Left ventricle myocardium inferior (tissue), 1 donor: ENCODE measurements at places on chromosomes 12 and 14. TPM values are rescaled to one million over a fixed set of nuclear protein-coding genes. Genes with fewer than 3 reads are reported as not detected.

DNA sequence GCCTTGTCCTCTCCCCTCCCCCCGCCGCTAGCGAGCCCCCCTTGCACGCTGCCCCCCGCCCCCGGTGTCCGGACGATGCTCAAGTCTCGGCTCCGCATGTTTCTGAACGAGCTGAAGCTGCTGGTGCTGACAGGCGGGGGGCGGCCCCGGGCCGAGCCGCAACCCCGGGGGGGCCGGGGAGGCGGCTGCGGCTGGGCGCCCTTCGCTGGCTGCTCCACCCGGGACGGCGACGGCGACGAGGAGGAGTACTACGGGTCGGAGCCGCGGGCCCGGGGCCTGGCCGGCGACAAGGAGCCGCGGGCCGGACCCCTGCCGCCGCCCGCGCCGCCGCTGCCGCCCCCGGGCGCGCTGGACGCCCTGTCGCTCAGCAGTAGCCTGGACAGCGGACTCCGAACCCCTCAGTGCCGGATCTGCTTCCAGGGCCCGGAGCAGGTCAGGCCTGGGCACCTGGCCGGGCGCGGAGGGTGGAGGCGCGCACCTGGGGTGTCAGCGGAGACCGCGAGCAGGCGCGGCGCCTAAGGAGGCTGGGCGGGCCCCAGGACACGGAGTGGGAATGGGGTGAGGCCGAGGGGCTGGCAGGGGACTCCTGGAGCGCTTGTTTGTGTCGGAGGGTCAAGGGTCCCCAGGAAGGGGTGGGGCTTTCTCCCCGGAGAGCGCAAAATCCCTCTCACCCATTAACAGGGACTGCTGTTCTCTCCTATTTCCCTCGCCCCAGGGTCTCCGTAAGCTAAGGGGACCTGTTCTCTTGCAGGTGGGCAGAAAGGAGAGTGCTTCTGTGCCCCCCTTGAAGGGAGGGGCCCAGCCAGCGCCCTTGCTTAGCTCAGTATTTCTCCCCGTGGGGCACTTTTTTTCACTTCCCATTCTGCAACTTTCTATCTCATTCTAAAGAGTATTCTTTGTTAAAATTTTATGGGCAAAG lies 810 bp downstream of the MARCHF9 start:
- DNase-seq: peak; percentile 28

- no peak for DNase-seq
Measured at GRCh38 chr14:60175255-60175902, 10.2 kb upstream of the DHRS7 start.

- DNase-seq: no peak
Measured at GRCh38 chr12:67772267-67773169, 124.0 kb downstream of the DYRK2 start.

GRCh38 chr12:6345319-6346091 lies 3.6 kb upstream of the TNFRSF1A start:
- DNase-seq: no peak

The CIROP gene
- not detected for total RNA-seq

GRCh38 chr12:124036657-124037109 lies 63.7 kb downstream of the ZNF664 start:
- DNase-seq: no peak

DNA sequence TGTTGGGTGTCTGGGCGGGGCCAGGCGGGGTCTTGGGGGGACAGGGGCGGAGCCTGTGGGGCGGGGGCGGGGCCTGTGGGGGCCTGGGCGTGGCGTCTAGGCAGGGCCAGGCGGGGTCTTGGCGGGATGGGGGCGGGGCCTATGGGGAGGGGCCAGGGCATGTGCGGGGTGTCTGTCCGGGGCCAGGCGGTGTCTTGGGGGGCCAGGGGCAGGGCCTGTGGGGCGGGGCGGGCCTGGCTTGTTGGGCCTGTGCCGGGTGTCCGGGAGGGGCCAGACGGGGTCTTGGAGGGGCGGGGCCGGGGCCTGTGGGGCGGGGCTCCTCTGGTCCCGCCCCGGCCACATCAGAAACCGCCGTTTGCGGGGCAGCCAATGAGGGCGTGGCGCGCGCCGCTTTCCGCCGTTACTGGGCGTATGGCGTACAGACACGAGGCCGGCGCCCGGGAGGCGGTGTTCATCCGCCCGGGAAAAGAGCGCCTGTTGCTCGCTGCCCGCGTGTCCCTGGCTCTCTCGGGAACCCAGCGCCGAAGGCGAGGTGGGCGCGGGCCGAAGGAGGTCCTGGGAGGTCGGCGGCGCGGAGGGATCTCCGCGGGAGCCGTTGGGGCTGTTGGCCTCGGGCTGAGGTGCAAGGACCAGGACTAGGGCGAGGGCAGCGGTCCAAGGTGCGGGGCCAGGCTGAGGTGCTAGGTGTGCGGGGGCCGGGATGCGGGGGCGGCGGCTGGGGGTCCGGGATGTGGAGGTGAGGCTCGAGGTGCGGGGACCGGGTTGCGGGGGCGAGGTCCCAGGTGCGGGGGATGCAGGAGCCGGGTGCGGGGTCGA lies at the start of gene PIWIL1:
Gene PIWIL1, plus strand, starts transcription at position 400 of the 816 bp plus-strand sequence. CDS start 4,705 bp downstream, outside the sequence.
- no peak for DNase-seq

GRCh38 chr14:64786296-64787149 lies 82.3 kb downstream of the PLEKHG3 start:
- no peak for DNase-seq

DNA sequence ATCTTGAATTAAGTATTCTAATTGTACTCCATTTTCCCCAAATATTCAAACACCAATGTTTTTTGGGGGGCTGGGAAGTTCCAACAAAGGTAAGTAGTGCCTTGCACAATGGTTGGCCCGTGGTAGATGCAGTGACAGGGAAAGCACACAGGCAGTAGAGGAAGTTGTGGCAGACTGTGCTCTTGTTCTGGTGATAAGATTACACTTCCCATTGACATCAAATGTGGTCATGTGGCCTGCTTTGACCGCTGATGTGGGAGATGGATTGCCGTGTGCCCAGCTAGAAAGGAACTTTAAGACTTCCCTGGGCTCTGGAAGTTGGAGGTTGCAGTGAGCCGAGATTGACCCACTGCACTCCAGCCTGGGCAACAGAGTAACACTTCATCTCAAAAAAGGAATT lies 223.8 kb downstream of the VRK1 start:
- no peak for DNase-seq

DNA sequence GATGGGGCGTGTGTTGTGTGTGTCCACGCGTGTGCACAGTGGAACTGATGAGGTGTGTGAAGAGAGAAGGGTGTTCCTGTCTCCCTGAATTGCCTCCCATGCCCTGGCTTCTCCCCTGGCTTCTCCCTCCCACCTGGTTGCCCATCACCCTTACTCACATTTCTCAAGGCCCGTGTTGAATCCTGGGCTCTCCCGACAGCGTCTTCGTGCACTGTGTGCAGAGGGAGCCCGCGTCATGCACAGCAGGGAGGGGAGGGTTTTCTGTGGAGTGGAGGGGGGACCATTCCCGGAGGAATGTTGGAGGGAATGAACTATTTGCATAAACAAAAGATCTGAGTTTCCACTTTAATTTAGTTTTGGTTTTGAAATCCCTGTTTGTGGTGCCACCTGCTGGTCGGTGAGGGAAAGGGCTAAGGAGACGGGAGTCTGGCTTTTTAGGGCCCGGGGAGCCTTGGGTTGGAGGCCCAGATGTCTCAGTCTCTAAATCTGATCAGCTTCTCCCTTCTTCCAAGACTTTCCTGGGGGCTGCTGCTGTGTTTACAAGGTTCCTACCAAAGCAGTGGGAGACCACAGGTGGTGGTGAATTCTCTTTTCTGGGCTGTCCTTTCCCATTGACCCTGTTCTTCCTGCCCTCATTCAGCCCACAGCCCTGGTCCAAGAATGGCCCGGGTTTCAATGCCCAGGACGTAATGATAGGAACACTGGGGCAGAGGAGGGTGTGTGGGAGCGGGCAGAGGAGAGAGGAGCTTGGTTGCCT lies at the start of gene C1R:
Gene C1R, minus strand, starts transcription at position 217 of the 757 bp plus-strand sequence. Its CDS starts 57 bp downstream, at position 160.
- DNase-seq: peak; percentile 71

DNA sequence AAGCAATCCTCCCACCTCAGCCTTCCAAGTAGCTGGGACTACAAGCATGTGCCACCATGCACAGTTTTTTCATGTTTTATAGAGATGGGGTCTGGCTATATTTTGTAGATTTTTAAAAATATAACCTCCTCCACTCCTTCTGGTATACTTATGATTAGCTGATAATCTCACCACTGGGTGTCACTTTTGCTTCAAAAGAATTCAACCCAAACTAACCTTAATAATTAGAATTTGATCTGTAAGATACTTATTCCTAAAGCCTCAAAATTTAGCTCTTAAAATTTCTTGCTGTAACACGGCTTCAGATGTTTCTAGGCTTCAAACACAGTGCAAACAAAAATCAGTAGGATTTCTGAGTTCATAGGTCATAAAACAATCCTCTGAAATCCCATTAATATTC lies 130.3 kb downstream of the CEP83 start:
- DNase-seq: no peak

GRCh38 chr14:94681300-94682060 lies 69.3 kb downstream of the SERPINA3 start:
- DNase-seq: no peak

The PELI2 gene
- 2.0 TPM for total RNA-seq

The RNASE7 gene
- total RNA-seq: not detected

DNA sequence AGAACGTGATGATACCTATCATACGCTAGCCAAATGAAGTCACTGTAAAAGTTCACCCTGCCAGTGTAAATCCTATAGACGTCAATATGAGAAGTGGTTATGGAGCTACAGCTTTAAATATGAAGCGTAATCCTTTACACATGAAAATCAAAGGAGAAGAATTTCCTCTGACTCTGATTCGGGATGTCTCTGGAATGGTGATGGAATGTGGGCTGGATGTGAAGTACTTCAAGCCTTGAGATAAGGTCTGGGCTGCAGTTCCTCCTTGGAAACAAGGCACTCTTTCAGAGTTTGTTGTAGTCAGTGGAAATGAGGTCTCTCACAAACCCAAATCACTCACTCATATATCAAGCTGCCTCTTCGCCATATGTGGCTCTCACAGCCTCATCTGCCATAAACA lies 53.1 kb upstream of the NAP1L1 start:
- no peak for DNase-seq

The PTPN6 gene
- total RNA-seq: 6.7 TPM

- no peak for DNase-seq
Measured at GRCh38 chr12:19515179-19515578, 75.9 kb downstream of the AEBP2 start.

GRCh38 chr12:93767524-93767863 lies 90.3 kb downstream of the CRADD start:
- DNase-seq: no peak

DNA sequence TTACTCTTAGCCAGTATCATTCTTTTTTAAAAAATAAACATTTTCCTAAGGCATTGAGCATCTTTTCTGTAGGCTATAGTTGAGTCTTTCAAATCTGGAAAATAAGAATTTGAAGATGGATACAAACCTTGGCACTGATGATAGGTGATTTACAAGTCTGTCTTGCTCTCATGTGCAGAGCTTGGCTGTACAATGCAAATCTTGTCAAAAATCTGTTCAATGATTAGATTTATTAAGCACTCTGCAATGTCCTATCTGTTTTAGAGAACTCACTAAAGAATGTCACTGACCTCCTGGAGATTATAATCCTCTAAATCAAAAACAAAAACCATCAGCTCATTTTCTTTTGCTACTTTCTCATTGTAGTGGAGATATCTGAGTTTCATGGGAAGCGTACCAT lies 42.8 kb upstream of the AMIGO2 start:
- DNase-seq: no peak

GRCh38 chr12:88634008-88634407 lies 53.7 kb upstream of the KITLG start:
- DNase-seq: no peak

DNA sequence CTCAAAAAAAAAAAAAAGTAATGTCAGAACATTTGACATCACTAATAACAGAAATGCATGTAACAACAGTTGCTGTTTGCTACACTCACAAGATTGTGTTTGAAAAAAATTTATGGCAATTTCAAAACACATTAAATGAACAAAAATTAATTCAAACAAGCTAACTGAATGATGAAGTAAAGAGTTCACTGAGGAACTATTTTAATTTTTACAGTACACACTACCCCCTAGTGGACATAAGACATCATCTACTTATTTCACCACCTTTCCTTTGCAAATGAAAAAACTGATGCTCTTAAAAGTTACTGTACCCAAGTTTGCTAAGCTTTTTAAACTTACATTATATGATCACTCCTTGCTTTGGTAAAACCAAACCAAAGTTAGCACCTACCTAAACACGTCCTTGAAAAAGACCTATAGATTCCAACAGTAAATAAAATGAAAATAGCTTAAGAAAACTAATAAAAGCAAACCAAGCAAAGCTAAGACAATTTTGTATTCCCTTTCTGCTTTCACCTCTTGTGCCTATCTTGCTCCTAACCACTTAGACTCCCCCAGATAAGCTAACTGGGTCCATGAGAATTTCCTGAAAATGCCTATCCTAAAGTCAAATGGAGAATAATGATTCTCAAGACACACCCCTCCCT lies 22.2 kb downstream of the UBE2N start:
- no peak for DNase-seq

- no peak for DNase-seq
Measured at GRCh38 chr14:103530831-103531230, 1.8 kb downstream of the TRMT61A start.

The CLEC1A gene
- 2.4 TPM for total RNA-seq

GRCh38 chr12:48969160-48969771 lies 2.3 kb downstream of the WNT10B start:
- DNase-seq: no peak

DNA sequence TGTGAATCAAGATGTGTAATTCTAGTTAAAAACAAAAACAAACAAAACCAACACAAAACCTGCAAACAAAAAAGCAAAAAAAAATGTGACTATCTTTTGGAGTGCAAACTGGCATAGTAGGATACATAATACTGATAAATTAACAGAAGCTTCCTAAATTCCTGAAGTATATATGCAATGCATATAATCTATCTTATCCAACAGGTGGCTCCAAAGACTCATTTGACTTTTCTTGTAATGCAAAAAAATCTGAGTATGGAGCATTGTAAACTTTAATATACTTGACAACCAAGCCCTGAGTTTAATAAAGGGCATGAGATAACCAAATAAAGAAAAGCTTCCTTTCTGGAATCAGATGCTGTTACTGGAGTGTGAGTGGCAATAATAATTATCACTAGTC lies 1003.6 kb downstream of the FSCB start:
- no peak for DNase-seq

GRCh38 chr12:26195250-26195640 lies at the start of gene SSPN:
SSPN (plus strand) TSS chr12:26195573; CDS start chr12:26195673, 100 bp downstream.
- peak; percentile 73 for DNase-seq

The TMEM63C gene
- 0.63 TPM for total RNA-seq

DNA sequence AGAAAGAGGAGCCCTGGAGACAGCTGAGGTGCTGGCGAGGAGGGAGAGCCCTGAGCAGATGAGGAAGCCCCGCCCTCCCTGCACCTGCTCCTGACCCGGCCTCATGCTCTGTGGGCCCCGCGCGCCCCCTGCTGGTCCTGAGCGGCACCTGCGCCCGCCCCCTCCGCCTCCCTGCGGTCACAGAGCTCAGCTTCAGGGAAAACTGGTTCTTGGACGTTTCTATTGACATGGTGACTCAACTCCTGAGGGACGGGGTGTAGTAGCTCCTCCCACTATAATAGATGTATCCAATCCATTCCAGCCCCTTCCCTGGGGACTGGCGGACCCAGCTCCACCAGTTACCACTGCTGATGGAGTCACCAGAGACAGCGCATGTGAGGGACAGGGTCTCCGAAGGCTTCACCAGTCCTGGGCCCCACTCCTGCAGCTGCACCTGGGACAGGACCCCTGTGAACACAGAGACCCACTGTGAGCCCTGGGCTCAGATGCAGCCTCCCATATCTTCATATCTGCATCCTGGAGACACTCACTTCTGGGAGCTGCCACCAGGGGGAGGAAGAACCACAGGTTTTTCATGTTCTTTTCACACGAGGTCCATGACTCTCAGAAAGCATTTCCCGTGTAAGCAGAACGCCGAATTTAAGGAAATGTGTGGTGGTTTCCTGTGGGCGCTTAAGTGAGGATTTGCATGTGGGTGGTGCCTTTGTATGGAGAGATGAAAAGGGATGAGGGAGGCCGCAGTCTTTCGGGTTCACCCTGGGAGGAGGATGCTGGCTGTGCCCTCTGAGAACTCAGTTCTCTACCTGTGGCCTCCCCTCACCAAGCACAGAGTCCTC lies 1346.4 kb downstream of the TMEM121 start:
- DNase-seq: peak; percentile 39
